ENCODE measurements at places on chromosomes 5 and 9.

GRCh38 chr5:1895739-1896420, 13.2 kb upstream of the IRX4 start:
- no peak for DNase-seq

DNA sequence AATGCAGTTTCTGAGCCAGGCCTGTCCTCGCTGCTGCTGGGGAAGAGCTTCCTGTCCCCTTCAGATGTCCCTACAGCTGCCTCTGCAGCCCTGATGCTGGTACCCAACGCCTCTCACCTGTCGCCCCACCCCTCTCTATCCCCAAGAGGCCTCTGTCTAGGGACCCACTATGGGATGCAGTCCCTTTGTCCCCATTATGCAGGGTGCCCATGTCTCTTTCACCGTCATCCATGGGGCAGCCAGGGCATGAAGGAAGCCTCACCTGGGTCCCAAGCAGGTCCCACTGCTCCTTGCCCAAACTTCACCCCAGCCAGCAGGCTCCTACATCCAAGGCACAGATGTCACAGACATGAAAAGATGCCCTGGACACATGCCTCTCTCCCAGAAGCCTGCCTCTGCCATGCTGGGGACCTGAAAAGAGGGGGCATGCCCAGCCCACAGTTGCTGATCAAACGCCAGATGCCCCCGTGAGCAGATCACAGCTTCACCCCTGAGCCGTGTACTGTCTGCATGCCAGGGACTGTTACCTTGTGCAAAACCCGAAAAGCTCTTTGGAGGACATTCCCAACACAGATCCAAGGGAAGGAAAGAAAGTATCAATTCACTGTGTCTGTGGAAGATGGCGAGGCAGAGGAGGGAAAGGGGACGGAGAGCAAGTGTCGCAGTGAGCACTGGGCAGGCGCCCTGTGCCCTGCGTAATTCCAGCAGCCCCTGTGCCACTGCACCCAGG, 81.0 kb downstream of the ADAMTS2 start:
- DNase-seq, result no peak

- DNase-seq, result no peak
Measured at GRCh38 chr9:134929193-134930158, 11.8 kb upstream of the FCN1 start.

GRCh38 chr9:79567671-79568098, 4.1 kb upstream of the TLE4 start:
- no peak for DNase-seq

- no peak for DNase-seq
Measured at GRCh38 chr5:104045987-104046386, 483.4 kb upstream of the NUDT12 start.

DNA sequence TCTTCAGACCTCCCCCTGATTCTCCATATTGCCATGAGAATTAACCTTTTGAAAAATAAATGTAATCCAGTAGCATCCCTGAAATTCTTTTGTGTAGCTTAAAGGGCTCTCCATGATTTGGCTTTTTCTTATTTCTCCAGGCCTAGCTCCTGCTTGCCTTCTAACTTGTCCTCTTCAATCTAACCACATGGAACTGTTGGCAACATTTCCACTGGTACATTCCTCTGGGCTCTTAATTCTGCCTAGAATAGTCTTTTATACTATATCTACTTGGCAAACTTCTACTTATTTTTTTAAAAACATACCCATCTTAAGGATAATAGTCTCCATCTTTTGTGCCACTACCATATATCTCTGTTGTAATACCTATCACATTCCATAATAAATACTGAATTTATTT, 54.1 kb downstream of the GNG10 start:
- no peak for DNase-seq
